ENCODE measurements at places on chromosomes 2 and 18.

GRCh38 chr2:75574106-75574505, 13.4 kb upstream of the EVA1A start:
- ATAC-seq: no peak

DNA sequence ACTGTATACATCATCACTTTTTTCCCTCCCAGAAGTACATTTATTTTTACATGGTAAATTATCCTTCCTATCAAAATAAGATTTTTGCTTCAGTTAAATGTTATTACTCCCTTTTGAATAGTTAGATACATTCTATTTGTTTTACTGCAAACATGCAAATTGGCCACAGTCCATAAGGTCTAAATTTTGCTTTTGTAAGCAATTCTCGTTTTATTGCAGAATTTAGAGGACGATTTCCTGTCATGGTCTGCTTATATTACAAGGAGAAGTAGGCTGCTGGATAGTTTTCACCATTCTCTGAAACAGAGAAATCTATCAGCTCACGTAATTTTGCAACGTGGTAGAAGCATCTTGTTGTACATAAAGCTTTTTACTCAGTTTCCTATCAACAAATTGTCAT, 1632.5 kb downstream of the LRP1B start:
- ATAC-seq: no peak

- no peak for ATAC-seq
Measured at GRCh38 chr2:98441706-98442450, 2.8 kb upstream of the INPP4A start.

GRCh38 chr18:68972176-68972575, 174.3 kb downstream of the CCDC102B start:
- ATAC-seq: no peak

- no peak for ATAC-seq
Measured at GRCh38 chr2:15732341-15733077, 140.8 kb downstream of the DDX1 start.

- ATAC-seq: no peak
Measured at GRCh38 chr18:35729991-35730668, 148.6 kb downstream of the GALNT1 start.

GRCh38 chr2:24107-24506, 22.2 kb downstream of the FAM110C start:
- ATAC-seq: peak; percentile 80

DNA sequence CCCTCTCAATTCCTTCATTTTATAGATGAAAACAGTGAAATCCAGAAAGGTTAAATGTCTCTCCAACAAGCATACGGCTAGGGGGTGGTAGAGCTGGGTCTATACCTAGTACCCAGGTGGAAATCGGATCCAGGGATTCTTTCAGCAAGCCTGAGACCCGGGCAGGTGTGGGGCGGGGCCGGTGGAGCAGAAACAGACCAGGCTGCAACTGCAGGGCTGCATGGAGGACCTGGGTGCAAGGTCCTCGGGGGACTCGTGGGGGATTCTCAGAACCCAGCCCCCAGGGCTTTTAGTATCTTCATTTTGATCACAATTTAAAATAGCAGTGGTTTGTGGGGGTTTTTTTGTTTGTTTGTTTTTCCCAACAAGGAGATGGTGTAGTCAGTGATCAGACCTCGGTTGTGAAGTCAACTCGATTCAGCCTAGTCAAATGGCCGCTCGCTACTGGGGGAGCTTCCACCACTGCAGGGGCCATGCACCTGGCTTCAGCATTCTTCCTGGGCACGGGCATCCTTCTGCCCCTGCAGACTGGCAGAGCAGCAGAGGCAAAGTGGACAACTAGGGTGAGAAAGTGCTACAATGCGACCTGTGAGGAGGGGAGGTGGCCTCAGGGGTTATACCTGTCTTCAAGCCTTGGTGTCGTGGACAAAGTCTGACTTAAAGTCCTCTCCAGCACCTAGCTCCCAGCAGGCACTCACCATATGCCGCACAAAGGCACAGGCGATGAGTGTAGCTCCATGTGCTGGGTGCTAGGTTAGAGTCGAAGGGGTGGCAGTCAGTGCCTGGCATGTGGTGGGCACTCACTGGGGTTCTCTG, 46.3 kb downstream of the GORASP2 start:
- ATAC-seq: no peak

- no peak for ATAC-seq
Measured at GRCh38 chr2:226524381-226524843, 275.2 kb downstream of the IRS1 start.

- no peak for ATAC-seq
Measured at GRCh38 chr2:27185331-27186026, 26.4 kb upstream of the ATRAID start.

DNA sequence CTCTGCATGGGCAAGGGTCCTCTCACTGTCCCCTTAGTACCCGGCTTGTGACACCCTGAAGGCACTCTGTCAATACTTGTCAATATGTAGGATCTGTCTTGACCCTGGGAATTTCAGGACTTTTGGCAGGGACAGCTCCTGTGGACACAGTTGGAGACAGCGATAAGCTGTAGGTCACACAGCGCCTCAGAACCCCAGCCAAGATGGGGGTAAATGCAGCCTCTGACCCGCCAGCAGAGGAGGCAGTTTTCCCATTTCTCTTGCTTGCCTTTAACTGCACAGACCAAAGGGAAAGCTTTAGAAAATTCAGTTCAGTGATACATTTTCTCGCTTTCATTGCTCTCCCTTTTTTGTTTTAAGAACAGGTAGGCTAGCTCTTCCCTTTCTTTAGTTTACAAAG, 54.8 kb upstream of the KLHL29 start:
- ATAC-seq: no peak

- no peak for ATAC-seq
Measured at GRCh38 chr2:190840569-190841172, 40.0 kb upstream of the GLS start.

- no peak for ATAC-seq
Measured at GRCh38 chr2:31299547-31299946, 65.6 kb downstream of the EHD3 start.

Measured in activated CD4-positive, CD25-positive, alpha-beta regulatory T cell treated with anti-CD3 and anti-CD28 coated beads, Interleukin-2, amount 50 U/mL, for 24 hours (primary cell).